ENCODE measurements at places on chromosomes 12 and 14. TPM values are rescaled to one million over a fixed set of nuclear protein-coding genes. Genes with fewer than 3 reads are reported as not detected.

DNA sequence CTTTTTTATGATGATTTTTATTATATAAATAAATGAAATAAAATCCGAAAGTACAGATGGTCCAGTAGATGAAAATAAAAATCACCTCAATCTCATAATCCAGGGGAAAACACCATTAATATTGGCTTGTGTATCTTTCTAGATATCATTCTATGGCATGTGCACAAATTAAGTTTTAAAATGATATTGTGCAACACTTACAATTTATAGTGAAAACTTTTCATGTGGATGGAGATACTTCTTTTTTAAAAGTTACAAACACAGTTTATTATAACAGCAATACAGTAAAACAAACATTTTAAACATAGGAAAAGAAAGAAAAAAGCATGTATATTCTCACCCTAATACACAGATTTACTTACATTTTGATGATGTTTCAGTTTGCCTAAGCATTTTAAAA is 98.9 kb upstream of the RMST start:
- DNase-seq: no peak

ADAM20 gene
- 0.72 TPM for total RNA-seq

SMOC1 gene
- total RNA-seq: not detected

- DNase-seq: no peak
Observed at GRCh38 chr14:74763803-74764531, 851 bp downstream of the YLPM1 start.

BCL11B gene
- 210 TPM for total RNA-seq

GPD1 gene
- not detected for total RNA-seq

KRT79 gene
- total RNA-seq: not detected

POTEM gene
- total RNA-seq: not detected

GRCh38 chr12:20125276-20125798 is 243.0 kb upstream of the PDE3A start:
- no peak for DNase-seq

DNA sequence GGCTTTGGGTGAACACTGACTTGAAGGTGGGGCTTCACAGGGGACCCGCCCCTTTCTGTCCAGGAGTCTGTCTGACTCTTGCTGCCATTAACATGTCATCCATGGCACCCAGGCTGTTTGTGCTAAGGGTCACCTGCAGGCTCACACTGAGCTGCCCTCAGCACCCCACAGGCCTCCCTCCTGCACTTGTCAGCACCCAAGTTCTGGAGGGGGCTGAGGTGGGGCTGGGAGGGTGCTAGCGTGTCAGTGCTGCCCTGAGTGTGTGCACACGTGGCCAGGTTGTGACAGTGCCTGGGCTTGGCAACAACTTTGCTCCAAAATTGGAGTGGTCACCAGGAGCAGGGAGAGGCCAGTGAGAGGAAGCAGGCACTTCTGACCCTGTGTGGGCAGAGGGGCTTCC is 963.2 kb downstream of the TRHDE start:
- DNase-seq: no peak

DPY19L2 gene
- 0.84 TPM for total RNA-seq

DNA sequence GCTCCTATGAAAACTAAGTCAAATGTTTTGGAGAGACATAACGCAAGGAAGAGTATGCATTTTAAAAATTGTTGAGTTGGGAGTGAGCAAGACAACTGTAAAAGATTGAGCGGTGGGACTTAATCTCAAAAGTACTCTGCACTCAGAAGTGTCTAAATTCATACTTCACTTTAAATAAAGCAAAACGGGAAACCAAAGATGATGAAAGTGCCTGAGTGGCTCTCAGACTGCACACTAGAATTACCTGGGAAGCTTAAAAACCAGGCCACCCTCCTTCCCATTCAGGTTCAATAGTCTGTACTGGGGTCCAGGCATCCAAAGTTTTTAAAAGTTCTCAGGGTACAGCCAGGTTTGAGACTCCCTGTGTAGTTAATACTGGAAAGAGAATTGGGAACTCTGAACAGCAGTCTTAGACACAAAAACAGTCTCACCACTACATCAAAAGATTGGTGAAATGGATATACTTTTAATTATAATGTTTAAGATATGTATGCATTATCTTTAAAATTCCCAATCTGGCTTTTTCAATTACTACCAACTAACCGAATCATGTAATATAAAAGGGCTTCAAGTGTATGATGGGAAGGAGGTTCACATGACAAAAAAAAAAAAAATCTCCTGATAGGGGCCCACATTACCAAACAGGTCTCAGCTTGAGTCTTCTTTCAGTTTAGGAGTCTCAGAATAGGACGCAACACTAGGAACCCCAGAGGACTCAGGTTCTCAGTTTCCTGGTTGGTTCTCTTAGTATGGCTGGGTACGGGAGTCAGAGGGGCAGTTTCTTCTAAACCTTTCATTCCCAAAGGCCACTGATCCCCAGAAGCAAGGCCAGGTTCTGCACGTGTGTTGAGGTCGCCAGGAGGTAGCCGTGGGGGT is 1.0 kb downstream of the HOMEZ start:
- DNase-seq: no peak

DNA sequence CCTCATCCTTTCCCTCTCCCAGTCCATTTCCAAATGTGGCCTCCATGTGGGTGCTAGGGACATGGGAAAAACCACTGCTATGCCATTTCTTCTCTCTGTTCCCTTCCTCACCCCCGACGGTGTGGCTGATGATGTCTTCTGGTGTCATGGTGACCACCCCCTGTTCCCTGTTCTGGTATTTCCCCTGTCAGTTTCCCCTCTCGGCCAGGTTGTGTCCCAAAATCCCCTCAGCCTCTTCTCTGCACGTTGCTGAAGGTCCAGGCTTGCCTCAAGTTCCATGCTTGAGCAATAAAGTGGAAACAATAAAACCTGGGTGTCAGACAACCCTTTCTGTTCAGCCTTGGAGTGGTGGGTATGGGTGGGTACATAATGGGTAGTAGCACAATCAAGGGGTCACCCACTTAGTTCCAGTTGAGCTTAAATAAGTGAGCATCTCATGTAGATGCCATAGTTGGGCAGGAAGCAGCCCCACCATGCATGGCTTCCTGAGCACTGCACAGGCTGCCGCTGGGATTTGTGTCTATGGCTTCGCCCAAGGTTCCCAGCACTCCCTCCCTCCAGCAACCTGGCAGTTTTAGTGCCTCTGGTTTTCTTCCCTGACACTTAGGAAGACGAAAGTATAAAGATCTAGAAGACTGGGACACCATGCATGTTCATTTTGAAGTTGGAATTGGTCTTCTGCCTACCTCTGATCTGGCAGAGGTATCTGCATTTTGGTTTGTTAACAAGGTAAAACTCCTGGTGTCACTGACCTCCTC is 8.7 kb upstream of the ITFG2 start:
- DNase-seq: no peak

DNA sequence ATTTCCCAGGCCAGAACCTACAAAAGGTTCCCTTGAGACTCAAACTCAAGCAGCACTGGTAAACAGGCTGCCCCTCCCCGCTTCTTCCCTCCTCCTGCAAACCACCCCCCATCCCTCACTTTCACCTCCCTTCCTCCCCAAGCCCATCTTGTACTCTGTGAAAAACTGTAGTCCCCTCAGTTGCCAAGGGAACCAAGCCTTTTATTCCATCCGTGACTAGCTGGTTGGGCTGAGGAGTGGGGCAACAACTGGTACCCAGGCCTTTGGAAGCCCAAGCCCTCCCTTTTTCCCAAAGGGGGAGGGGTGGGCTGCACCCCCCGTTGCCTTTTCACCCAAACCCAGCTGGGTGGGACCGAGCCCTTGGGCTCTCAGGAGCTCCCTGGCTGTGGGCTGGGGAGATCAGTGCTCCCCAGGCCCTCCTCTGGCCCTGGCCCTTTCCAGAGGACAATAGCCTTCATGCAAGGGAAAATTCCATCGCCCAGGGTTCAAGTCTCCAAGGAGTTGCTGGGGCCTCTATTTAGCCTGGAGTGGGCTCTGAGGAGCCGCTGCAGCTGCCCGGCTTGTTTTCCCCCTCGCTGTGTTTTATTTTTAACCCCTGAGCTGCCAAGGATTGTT is 61.9 kb downstream of the ZFP36L1 start:
- DNase-seq: no peak

- DNase-seq: no peak
Observed at GRCh38 chr12:80086025-80086424, 13.3 kb upstream of the OTOGL start.

DNA sequence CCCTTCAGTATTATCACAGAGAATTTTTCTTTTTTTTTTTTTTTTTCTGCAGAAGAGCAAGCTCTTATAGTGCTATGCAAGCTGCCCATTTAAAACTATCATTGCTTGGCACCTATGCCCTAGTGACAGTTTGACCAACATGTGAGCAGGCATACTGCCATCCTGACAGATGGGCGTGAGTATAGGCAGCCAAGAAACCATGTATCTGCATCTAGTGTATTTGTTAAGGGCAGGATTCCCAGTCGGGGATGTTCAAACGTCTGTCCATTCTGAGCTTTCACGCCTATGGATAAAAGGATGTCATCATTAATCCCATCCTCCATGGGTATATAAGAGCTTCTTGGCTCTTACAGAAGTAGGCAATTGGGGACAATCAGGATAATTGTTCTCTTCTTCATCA is 8.8 kb downstream of the VRK1 start:
- no peak for DNase-seq

SCN8A gene
- total RNA-seq: 1.1 TPM

GRCh38 chr12:131115766-131116467 is 162.2 kb downstream of the ADGRD1 start:
- DNase-seq: no peak

KCNK13 gene
- total RNA-seq: 0.20 TPM

GRCh38 chr14:89466484-89466883 is 49.5 kb upstream of the FOXN3 start:
- peak; percentile 13 for DNase-seq

DNA sequence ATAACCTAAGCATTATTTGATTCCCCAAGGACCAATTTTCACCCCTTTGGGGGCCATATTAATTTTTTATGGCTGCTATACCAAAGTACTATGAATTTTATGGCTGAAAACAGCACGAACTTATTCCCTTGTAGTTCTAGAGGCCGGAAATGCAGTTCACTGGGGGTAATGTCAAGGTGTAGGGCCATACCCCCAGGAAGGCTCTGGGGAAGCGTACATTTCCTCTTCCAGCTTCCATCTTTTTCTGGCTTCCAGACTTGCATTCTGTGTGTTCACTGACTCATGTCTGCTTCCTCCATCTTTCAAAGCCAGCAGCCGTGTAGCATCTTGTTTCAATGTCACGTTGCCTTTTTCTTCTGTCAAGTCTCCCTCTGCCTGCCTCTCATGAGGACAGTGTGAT is 133.5 kb downstream of the BICD1 start:
- no peak for DNase-seq

GRCh38 chr14:61537563-61538463 is 157.5 kb upstream of the HIF1A start:
- no peak for DNase-seq

KRT3 gene
- not detected for total RNA-seq

GRCh38 chr14:94381149-94382030 is 7.0 kb downstream of the SERPINA1 start:
- no peak for DNase-seq

DNA sequence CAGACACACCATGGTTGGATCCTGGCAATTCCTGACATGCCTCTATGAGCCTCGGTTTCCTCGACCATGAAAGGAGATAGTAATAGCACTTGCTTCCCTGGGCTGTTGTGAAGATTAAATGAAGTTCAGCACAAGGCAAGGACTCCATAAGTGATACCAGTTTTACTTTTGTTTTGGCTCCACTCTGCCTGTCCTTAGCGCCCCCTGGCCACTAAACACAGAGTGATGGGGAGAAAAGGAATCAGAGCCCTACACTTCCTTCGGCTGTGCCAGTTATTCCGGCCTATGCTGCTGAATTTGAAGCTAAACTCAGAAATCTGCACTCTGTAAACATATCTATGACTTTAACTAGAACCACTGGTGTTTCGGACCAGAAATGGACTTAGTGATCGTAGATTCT is 173.8 kb downstream of the C12orf75 start:
- DNase-seq: no peak

Measured in CD4-positive, CD25-positive, alpha-beta regulatory T cell (primary cell).